ENCODE measurements at places on chromosomes 16 and 17.
A peak's percentile ranks its signal among the peaks of the same experiment; 100 is the strongest.

- no peak for DNase-seq
Measured at GRCh38 chr17:29723278-29724047, 100.8 kb upstream of the CORO6 start.

- no peak for DNase-seq
Measured at GRCh38 chr17:8466456-8466855, 30.8 kb downstream of the NDEL1 start.

GRCh38 chr17:78935419-78936323 lies 10.5 kb upstream of the TIMP2 start:
- DNase-seq: peak; percentile 78

DNA sequence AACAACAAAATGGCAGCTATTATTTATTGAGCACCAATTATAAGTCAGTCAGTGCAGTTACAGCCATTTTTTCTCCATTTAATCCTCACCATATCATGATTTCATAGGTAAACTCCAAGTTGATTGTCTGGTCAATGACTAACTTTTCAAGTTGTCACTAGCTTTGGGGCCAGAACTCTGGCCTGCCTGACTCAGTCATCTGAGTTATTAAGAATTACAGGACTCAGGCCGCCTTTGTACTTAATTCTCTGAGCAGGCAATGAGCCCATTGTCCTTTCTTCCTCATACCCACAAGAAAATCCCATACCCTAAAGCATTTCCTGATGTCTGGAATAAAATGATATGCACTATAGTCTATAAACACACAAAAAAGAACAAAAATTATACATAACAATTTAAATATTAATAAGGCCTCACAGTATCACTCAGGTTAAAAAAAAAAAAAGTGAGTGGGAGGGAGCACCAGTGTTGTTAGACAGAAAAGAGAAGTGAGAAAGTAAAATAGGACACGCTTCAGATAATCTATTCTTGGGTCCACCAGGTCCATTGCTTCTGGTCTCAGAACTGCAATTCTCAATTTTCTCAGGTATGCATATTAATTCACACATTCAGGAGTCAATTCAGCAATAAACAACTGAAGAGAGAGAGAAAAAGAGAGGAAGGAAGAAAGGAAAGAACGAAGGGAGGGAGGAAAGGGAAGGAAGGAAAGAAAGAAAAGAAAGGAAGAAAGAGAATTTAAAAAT lies 70.2 kb downstream of the SPAG9 start:
- DNase-seq: no peak

DNA sequence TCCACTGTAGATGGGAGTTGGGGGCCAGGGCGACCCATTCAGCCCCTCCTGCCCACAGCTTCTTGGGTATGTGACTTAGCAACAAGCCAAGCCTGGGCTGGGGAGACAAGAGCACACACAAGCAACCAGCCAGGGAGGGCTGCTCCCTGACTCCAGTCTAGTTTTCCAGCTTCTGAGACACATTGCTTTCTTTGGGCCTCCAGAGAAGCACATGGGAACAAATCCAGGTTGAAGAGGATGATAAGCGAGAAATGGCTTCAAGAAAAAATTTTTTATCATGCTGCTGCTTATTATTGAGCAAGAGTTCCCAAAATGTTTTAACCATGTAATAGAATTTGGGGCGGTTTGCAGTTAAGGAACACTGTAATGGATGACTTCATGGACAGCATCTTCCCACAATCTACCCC lies 173.7 kb downstream of the SOX9 start:
- DNase-seq: no peak

GRCh38 chr16:4323845-4324488 lies 8.1 kb downstream of the GLIS2 start:
- DNase-seq: no peak

- DNase-seq: no peak
Measured at GRCh38 chr17:14805348-14805747, 459.8 kb downstream of the PMP22 start.

GRCh38 chr16:17204206-17204605 lies 266.6 kb downstream of the XYLT1 start:
- DNase-seq: no peak

DNA sequence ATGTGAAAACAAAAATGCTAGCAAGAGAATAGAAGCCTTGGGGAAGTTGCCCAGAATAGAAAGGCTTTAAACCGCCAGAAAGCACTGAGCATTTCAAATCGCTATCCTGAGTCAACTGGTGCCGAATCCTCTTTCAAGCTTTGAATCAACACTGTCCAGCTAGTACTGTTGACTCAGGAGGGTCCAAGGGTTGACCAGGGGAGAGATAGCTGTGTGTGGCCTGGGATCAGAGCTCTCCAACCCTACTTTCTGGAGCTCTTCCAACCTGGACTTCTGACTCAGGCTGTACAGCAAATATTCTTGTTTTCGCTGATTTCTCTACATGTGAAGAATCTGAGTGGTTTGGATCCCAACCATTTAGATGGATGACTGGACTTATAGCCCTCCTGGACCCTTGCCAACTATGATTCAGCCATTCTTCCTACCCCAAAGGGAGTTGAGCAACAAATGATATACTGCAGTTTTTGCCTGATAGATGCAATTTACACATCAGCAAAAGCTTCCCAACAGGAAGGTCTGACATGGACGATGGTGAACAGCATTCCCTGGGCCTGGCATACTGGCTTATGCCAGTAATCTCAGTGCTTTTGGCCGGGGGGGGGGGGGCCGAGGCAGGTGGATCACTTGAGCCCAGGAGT lies 154.0 kb upstream of the SDK2 start:
- DNase-seq: peak; percentile 95

GRCh38 chr17:80790981-80791742 lies 200.5 kb upstream of the CHMP6 start:
- no peak for DNase-seq

DNA sequence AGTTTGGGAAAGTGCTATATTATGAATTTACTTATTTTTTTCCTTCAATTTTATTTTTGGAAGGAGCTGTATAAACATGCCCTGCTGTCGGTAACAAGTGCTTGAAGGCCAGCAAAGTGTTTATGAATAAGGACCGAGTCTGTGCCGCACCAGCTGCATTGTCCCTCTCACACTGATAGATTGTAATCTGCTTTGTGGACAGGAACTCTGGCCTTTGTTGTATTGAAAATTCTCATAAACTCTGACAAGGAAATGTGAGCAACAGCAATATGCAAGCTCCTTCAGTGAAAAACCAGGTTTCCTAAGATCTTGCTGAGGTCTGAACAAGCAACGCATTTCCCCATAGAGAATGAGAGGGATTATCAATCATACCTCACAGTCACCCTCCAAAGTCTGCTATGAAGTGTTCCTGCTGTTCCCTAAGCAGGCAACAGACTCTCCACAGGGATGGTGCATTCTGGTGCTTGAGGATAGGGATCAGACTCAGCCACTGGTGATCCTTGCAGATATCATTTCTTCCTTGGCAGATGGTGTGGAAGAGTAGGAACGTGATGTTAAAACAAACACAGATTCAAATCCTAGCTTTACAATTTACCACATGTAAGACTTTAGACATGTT lies 109.6 kb downstream of the KCNJ2 start:
- DNase-seq: no peak

DNA sequence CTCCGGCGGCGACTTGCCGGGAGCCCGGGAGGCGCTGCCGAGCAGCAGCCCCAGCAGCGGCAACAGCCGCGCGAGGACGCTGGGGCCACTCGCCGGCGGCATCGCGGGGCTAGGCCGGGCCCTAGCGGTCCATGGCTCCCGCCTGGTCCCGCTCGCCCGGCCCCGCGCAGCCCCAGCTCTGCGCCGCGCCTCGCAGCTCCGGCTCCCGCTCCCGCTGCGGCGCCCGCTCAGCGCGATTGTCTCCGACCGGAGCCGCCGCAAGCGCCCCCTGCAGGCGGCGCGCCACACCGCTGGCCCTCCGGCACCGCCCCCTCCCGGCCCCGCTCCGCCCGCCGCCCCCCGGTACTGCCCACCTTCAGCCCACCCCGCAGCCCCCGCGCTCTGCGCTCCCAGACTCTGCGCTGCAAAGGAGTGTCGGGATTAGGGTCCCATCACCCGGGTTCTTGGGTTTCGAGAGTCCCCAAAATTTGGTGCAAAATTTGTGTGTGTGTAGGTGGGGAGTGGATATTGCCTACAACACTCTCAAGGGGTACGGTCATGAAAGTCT lies at the start of gene FAM171A2:
Gene FAM171A2 (minus strand): TSS at position 241 of the 547 bp plus-strand sequence. CDS start 139 bp downstream, at position 102.
- peak; percentile 56 for DNase-seq

- DNase-seq: no peak
Measured at GRCh38 chr16:71826533-71827017, 17.9 kb upstream of the AP1G1 start.

DNA sequence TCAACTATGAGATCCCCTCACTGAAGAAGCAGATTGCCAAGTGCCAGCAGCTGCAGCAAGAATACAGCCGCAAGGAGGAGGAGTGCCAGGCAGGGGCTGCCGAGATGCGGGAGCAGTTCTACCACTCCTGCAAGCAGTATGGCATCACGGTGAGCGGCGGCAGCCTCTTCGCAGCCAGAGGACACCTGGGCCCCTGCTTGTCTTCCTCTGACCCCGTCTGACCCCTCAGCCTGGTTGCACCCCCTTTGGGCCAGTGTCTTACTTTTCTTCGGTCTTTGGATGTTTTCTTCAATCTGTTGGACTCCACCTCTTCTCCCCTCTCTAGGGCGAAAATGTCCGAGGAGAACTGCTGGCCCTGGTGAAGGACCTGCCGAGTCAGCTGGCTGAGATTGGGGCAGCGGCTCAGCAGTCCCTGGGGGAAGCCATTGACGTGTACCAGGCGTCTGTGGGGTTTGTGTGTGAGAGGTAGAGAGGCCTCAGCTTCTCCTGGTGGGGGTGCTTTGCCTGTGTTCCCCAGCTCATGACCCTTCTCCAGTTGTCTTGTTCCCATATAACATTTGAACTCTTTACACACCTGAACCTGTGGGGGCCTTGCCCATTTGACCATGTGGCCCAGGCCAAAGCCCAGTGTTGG lies 4.4 kb downstream of the CDK5RAP3 start:
- no peak for DNase-seq

DNA sequence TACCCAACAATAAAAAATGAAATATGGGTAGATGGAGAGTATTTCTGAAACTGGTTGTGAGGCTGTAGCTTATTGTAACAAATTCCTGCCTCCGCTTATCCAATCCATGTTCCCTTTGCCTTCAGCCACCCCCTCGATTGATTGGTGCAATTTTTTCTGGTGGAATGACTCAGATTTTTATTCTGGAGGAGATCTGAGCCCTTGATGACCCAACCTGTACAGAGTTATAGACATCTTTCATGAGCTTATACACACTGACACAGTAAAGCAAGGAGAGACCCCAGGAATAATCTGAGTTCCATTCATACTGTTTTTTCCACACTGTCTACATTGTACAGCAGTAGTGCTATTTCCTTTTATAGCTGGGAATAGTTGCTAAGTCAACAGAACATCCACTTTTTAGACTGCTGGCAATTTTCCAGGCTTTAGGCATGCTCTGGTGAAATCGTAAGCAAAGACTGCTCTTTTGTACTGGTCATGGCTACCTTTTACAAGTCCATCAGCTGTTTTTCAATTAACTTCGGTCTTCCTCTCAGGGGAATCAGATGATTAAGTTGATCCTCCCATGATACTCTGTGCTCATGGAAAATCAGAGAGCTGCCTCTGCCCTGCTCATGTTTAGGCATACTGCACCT lies 30.1 kb downstream of the CCL4 start:
- DNase-seq: no peak

GRCh38 chr17:64020056-64020766 lies at the start of gene ICAM2:
Gene ICAM2 (minus strand): TSS chr17:64020633. CDS start chr17:64006691, 13,942 bp downstream.
- no peak for DNase-seq

DNA sequence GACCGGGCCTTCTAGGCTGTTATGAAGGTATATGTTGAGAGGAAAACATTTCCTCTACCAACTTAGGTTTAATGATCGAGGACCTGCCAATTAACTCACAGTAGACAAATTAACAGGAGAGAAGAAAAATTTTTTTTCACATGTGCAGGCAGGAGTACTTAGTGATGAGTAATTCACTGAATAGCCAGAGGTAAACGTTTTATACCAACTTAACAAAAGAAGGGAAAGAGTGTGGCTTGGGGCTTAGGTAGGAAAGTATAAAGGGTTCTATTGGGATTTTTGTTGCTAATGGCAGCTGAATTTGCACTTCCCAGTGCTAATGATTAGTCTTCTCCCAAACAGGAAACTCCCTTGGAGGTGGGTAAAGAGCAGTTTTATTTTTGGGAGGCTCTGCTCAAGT lies 121.6 kb upstream of the HS3ST4 start:
- no peak for DNase-seq

DNA sequence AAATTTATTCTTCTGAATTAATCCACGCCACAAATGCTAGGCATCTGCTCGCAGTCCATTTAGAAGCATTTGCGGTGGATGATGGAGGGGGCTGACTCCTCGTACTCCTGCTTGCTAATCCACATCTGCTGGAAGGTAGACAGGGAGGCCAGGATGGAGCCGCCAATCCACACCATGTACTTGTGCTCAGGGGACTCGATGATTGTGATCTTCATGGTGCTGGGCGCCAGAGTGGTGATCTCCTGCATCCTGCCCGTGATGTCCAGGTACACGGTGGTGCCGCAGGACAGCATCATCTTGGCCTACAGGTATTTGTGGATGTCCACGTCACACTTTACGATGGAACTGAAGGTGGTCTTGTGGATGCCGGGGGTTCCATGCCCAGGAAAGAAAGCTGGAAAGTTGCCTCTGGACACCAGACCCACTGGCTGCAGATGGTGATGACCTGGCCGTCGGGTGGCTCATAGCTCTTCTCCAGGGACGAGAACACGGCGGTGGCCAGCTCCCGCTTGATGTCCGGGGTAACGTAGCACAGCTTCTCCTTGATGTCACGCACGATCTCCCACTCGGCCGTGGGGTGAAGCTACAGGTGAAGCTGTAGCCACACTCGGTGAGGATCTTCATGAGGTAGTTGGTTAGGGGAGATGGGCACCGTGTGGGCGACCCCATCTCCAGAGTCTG lies 7.5 kb upstream of the HEATR3 start:
- no peak for DNase-seq

- DNase-seq: no peak
Measured at GRCh38 chr17:29645515-29646051, 22.9 kb upstream of the CORO6 start.

GRCh38 chr16:62615526-62615925 lies 579.3 kb upstream of the CDH8 start:
- no peak for DNase-seq

GRCh38 chr17:39209317-39210092 lies 9.4 kb downstream of the RPL19 start:
- DNase-seq: no peak

- no peak for DNase-seq
Measured at GRCh38 chr17:78774453-78774852, 7.6 kb downstream of the CYTH1 start.

All from RWPE1 (cell line).